Heart right ventricle (tissue), 16 donors: ENCODE measurements at places on chromosomes 4 and X. TPM values are rescaled to one million over a fixed set of nuclear protein-coding genes. Genes with fewer than 3 reads are reported as not detected.

GRCh38 chrX:134716620-134717012 is 58.3 kb upstream of the PLAC1 start:
- no peak overlapping the region for H3K27ac ChIP-seq
- H3K27me3 ChIP-seq, result no peaks in the 10 kb centered on the region
- H3K36me3 ChIP-seq, result no peaks in the 10 kb centered on the region
- DNase-seq, result no peak

DNA sequence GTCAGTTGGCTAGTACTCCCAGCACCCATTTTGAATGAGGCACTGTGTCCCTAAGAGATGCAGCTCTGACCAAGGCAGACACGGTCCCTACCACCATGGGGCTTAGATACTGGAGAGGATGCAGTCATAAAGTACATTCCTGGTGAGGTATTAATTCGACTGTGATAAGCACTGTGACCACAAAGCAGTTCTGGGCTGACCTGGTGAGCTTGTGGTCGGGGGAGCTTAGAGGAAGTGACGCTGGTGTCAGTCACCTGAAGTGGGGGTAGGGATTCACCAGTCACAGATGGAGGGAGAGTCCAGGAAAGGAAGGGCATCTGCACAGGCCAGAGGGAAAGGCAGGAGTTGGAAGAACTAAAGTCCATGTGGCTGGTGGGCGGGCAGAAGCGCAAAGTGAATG is 15.8 kb upstream of the CLTRN start:
- DNase-seq, result no peak
- H3K4me1 ChIP-seq, result peaks cover 9% of the 10 kb centered on the region
- H3K27me3 ChIP-seq, result no peaks in the 10 kb centered on the region
- H3K4me3 ChIP-seq, result no peak overlapping the region
- no peak overlapping the region for H3K27ac ChIP-seq

- no peaks in the 10 kb centered on the region for H3K4me1 ChIP-seq
- H3K27me3 ChIP-seq, result no peaks in the 10 kb centered on the region
- H3K36me3 ChIP-seq, result no peaks in the 10 kb centered on the region
- DNase-seq, result no peak
Observed at GRCh38 chrX:49060914-49061313, 2.1 kb downstream of the CCDC120 start.

DNA sequence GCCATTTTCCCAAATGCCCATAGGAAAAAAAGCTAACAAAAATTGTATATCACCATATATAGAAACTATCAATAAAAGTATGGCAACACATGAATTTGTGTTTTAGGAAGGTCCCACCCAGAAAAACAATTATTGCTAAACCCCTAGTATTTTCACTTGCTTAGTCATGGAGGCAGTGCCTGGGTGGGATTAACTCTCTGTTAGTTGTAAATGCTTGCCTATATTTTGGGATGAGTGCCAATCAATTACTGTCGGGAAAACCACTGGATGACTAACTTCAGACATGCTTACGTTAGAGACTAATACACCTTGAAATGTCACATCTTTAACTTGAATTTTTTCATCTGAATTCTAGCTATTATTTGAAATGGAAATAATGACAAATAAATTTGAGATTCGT is 33.9 kb downstream of the TMPRSS11A start:
- H3K36me3 ChIP-seq, result no peaks in the 10 kb centered on the region
- H3K27ac ChIP-seq, result no peak overlapping the region
- no peak overlapping the region for H3K4me3 ChIP-seq

- no peaks in the 10 kb centered on the region for H3K36me3 ChIP-seq
- H3K27me3 ChIP-seq, result no peaks in the 10 kb centered on the region
- peaks cover 6% of the 10 kb centered on the region for H3K4me1 ChIP-seq
- H3K4me3 ChIP-seq, result no peak overlapping the region
- H3K27ac ChIP-seq, result no peak overlapping the region
Observed at GRCh38 chr4:185879666-185880312, 67.8 kb upstream of the SORBS2 start.

Gene FAM9B
- total RNA-seq, result not detected

DNA sequence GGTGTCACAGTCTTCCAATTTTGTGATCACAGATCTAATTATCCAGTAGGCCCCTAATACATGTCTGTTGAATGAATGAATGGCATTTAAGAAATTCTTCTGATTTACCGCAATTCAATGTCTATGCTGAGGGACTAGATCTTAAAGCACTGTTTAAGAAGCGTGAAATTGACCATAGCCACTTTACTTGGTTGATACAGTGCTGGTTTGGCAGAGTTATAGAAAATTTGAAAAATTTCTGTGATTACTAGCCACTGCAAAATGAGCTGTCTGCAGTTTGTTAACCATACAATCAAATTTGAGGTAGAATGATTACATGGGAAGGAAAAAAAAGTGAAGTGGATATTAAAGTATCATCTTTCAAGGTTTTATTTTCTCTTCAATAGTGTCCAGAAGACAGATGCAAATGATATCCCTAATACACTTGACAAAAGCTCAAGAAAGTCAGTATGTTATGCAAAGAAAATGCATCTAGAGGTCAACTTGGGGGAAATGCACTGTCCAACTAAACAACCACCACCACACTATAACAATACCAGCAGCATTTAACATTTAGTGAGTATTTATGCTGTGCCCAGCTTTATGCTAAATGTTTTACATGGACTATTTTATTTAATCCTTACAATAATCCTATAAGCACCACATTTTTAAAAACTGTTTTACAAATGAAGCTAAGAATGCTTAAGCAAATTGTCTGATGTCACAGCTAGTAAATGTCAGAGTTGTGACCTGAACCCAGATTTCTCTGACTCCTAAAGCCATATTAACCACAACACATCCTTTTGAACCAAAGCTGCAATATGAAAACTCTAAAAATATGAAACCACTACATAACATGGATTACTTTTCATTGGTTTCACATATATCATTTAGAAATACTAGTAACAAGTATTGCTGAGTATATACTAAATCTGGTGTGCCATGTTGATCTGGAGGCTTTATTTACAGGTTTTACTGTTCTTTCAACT is 217.9 kb upstream of the MAB21L2 start:
- H3K27ac ChIP-seq, result no peak overlapping the region
- H3K4me1 ChIP-seq, result no peaks in the 10 kb centered on the region
- no peak overlapping the region for H3K4me3 ChIP-seq
- no peak for DNase-seq

DNA sequence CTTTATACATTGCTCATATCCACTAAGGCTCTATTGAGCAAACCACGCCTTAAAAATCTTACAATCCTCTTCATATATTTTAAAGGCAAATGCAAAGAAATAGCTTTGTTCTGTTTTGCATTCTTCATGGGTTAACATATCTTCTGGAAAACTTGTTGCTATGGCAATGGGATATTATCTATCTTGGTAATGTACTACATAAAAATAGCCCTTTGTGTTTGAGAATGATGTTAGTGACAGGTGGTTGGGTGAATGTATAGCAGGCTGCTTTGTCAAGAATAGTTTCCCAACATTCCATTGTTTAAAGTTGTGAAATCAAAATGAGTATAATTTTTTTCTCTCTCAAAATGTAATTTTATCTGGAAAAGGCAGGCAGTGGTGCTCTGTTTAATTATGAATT is 16.8 kb downstream of the REPS2 start:
- H3K36me3 ChIP-seq, result no peaks in the 10 kb centered on the region
- no peak for DNase-seq
- no peak overlapping the region for H3K27ac ChIP-seq
- no peaks in the 10 kb centered on the region for H3K27me3 ChIP-seq

GRCh38 chrX:149961572-149961971 is 23.3 kb upstream of the EOLA2 start:
- no peak overlapping the region for H3K4me3 ChIP-seq
- H3K4me1 ChIP-seq, result no peaks in the 10 kb centered on the region
- H3K36me3 ChIP-seq, result no peaks in the 10 kb centered on the region
- no peak overlapping the region for H3K27ac ChIP-seq

- DNase-seq, result peak; percentile 82
- H3K4me3 ChIP-seq, result no peak overlapping the region
- H3K27ac ChIP-seq, result no peak overlapping the region
- H3K27me3 ChIP-seq, result no peaks in the 10 kb centered on the region
- H3K36me3 ChIP-seq, result no peaks in the 10 kb centered on the region
Observed at GRCh38 chrX:150772150-150772970, 79.2 kb downstream of the MTMR1 start.

GRCh38 chr4:82555276-82555675 is 6.5 kb downstream of the TMEM150C start:
- H3K27me3 ChIP-seq, result no peaks in the 10 kb centered on the region
- no peak for DNase-seq
- H3K36me3 ChIP-seq, result no peaks in the 10 kb centered on the region
- H3K4me3 ChIP-seq, result no peak overlapping the region
- no peak overlapping the region for H3K27ac ChIP-seq

DNA sequence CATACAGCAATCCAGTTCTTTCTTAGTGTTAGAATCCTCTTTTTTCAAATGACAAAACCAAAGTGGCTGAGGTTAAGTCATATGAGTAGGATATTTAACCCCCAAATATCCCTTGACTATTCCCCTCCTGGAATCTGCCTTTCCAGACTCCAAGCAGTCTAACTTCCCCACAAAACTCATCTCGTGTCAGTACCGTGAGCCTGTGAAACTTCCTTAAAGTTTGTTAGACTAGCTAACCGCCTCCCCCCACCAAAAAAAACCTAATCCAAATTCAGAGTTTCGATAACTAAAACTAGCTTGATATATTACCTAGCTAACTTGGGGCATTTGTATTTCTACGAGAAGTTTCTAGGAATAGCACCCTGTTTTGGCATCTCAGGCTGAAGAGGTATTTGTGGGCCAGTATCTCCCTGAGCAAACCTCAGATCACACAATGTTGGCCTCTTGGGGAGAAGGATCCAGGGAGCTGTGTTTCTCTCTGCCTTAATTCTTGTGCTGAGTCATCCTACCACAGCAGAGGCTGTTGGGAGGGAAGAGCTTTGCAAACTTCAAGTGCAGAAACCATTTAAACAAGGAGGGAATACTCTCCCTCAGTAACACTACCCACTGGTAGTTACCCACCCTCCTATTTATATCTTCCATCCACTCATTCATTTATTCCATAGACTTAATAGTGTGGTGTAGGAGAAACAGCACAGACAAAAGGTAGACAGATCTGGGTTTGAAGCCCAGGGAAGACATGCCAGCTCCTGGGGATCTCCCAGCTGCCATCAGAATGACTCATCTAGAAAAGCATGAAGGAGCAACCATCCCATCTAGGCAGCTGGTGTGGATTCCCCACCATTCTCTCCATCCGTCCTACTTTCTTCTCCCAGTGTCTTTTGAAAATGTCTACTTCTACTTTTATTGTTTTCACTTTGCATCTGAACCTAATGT is 39.3 kb upstream of the TXK start:
- H3K4me1 ChIP-seq, result no peaks in the 10 kb centered on the region
- no peak overlapping the region for H3K4me3 ChIP-seq
- H3K36me3 ChIP-seq, result no peaks in the 10 kb centered on the region
- no peak for DNase-seq
- no peak overlapping the region for H3K27ac ChIP-seq

GRCh38 chr4:96035727-96036126 is 195.8 kb downstream of the PDHA2 start:
- H3K36me3 ChIP-seq, result no peaks in the 10 kb centered on the region
- no peaks in the 10 kb centered on the region for H3K27me3 ChIP-seq
- no peak overlapping the region for H3K4me3 ChIP-seq
- DNase-seq, result no peak
- H3K4me1 ChIP-seq, result no peaks in the 10 kb centered on the region

- no peaks in the 10 kb centered on the region for H3K4me1 ChIP-seq
- H3K36me3 ChIP-seq, result no peaks in the 10 kb centered on the region
- peaks cover 11% of the 10 kb centered on the region for H3K27me3 ChIP-seq
- H3K27ac ChIP-seq, result peak overlapping the region; percentile 46
- no peak for DNase-seq
Observed at GRCh38 chrX:38850807-38851544, 49.7 kb downstream of the MID1IP1 start.

- H3K27ac ChIP-seq, result no peak overlapping the region
- no peaks in the 10 kb centered on the region for H3K4me1 ChIP-seq
- no peaks in the 10 kb centered on the region for H3K27me3 ChIP-seq
- H3K36me3 ChIP-seq, result no peaks in the 10 kb centered on the region
Observed at GRCh38 chr4:11232015-11232414, 196.7 kb downstream of the HS3ST1 start.

Gene SPATA18
- total RNA-seq, result 1.1 TPM

- H3K27me3 ChIP-seq, result no peaks in the 10 kb centered on the region
- no peak overlapping the region for H3K27ac ChIP-seq
- H3K4me3 ChIP-seq, result no peak overlapping the region
- no peak for DNase-seq
- H3K36me3 ChIP-seq, result no peaks in the 10 kb centered on the region
Observed at GRCh38 chrX:152137771-152138387, 498 bp downstream of the MAGEA10 start.

DNA sequence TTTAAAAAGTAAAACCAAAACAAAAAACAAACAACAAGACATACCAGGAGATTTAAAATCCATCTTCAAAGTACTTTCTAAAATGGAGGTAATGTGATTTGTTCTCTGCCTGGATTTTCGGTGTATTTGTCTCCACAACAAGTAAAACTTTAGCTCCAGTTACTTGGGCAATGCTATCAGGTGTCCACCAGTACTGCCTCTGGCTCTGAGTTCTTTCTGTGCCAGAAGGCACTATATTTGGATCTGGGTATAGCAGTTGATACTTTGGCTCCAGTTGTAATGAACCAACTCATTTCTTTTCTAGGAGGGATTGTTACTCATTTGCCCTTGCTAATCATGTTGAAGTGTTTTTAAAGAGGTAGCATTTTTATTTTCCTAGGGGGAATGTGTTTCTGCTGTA is 9.5 kb upstream of the PDLIM5 start:
- H3K36me3 ChIP-seq, result no peaks in the 10 kb centered on the region
- no peaks in the 10 kb centered on the region for H3K4me1 ChIP-seq
- no peak overlapping the region for H3K4me3 ChIP-seq
- peak overlapping the region; percentile 18 for H3K27ac ChIP-seq
- DNase-seq, result peak; percentile 40

Gene HMGN5
- total RNA-seq, result 2.4 TPM

DNA sequence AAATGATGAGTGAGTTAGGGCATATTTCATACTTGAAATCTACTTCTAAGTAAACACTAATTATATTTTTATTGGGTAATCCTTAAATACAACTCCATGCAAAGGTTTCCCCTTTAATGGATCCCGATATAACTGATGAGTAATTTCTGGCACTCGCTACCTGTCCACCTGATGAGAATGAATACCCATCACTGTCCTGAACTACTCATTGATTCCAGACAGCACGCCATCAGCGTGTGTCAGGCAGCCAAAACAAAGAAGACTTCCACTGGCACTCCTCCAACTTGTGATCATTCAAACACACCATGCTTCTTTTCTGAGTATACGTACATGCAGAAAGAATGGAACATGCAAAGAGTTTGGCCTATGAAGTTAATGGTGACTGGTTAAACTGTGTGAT is 69.4 kb downstream of the HCCS start:
- no peak overlapping the region for H3K4me3 ChIP-seq
- no peaks in the 10 kb centered on the region for H3K36me3 ChIP-seq
- no peaks in the 10 kb centered on the region for H3K4me1 ChIP-seq
- DNase-seq, result no peak
- no peaks in the 10 kb centered on the region for H3K27me3 ChIP-seq

Gene AVPR2
- total RNA-seq, result 1.4 TPM

DNA sequence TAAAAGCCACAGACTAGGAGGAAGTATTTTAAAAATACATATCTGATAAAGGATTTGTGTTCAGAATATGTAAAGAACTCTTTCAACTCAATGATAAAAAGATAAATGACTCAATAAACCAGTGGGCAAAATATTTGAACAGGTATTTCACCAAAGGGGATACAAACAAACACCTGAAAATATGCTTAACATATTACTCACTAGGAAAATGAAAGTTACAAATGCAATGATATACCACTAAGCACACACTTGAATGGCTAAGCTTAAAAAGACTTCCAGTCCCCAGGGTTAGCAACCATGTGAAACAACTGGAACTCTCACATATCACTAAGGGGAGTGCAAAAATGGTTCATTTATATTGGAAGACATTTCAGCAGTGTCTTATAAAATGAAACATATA is 131.6 kb downstream of the SLIT2 start:
- no peaks in the 10 kb centered on the region for H3K4me1 ChIP-seq
- no peaks in the 10 kb centered on the region for H3K36me3 ChIP-seq
- H3K27ac ChIP-seq, result no peak overlapping the region
- H3K4me3 ChIP-seq, result no peak overlapping the region
